ENCODE measurements at places on chromosomes 2 and 18. TPM values are rescaled to one million over a fixed set of nuclear protein-coding genes. Genes with fewer than 3 reads are reported as not detected.
A peak's percentile ranks its signal among the peaks of the same experiment; 100 is the strongest.

PSMA8 gene
- 0.48 TPM for total RNA-seq

ACKR3 gene
- total RNA-seq: 27.9 TPM

IL36B gene
- total RNA-seq: not detected

RAPGEF4 gene
- 7.2 TPM for total RNA-seq

CFAP65 gene
- total RNA-seq: not detected

TMEM237 gene
- 12.8 TPM for total RNA-seq

KYNU gene
- total RNA-seq: 1.3 TPM

COLEC11 gene
- total RNA-seq: 2.9 TPM

XPO1 gene
- 57.2 TPM for total RNA-seq

CELF4 gene
- 0.19 TPM for total RNA-seq

DNA sequence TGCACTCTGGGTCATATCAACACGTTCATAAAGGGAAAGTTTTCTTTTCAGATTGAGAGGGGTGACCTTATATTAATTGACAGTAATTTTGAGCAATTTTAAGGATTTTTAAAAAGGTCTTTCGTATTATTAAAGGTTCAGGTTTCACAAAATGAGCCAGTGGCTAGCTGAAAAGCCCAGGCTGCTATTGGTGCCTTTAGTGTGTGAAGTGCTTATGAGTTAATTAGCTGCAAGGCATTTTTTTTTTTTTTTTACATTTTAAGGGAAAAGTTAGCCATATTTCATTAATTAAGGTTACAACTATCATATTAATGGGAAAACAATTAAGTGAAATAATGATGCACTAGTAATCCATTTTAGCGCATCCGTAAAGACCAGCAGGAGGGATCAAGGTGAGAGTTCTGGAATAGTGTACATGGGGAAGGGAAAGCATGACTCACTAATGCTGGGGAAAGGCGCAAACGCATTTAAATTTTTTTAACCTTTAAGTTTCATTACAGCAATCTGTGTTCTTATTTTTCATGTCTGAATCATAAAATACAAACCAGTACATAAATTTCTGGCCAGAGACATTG lies 200.0 kb downstream of the ZNF407 start:
- DNase-seq: no peak

- no peak for DNase-seq
These were observed 14.6 kb downstream of the PTPN18 start for GRCh38 chr2:130370490-130370889.

DNA sequence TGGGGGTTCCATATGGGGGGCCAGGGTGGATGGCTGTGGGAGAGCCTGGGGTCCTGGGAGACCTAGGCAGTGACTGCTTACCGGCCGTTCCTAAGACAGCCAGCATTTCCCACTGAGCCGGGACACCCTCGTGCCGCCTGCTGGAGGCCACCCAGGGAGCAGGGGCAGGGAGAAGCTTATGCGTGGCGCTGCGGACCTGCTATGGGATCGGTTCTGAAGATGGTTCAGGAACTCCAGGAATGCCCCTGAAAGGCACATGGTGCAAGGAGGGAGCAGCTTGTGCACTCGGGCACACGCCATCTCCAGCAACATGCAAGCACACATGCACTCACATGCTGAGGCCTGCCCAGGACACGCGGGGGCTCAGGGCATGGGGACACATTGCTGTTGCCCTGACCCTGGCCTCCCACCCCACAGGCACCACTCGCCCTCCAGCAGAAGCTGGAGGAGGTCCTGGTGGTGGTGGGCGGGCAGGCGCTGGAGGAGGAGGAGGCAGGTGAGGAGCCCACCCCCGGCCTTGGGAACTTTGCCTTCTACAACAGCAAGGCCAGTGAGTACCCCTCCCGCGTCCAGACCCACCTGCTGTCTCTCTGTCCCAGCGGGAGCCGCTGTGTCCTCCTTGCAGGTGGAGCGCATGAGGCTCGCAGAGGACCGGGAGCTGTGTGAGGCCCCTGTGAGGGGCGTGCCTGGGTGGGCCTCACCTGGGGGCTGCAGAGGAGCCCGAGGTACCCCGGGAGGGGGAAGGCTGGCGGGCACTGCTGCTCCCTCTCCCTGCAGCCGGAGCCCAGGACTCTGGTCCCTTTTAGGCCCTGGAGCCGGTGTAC lies 4.1 kb downstream of the KLHL30 start:
- DNase-seq: no peak

- peak; percentile 55 for DNase-seq
These were observed 301.8 kb downstream of the XIRP2 start for GRCh38 chr2:167190053-167190452.

DNA sequence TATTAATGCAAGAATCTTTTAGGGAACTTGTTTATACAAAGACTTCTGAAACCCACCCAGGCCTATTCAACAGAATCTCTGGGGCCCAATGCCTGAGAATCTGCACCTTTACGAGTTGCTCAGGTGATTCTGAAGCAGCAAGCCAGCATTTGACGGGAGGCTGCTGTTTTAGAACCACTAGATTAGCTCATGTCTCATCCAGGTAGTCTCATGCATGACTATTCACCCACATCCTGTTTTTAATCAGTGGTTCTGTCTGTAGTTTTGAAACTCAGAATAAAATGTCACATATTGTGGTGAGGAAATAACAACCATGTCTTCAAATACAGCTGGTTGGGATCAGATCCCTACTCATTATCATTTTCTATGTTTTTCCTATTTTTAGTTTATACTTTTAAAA lies 39.5 kb downstream of the CYTIP start:
- DNase-seq: no peak

- no peak for DNase-seq
These were observed 15.8 kb upstream of the IER3IP1 start for GRCh38 chr18:47191961-47192360.

- peak; percentile 55 for DNase-seq
These were observed 39.6 kb downstream of the ZFP36L2 start for GRCh38 chr2:43186679-43187374.

DNA sequence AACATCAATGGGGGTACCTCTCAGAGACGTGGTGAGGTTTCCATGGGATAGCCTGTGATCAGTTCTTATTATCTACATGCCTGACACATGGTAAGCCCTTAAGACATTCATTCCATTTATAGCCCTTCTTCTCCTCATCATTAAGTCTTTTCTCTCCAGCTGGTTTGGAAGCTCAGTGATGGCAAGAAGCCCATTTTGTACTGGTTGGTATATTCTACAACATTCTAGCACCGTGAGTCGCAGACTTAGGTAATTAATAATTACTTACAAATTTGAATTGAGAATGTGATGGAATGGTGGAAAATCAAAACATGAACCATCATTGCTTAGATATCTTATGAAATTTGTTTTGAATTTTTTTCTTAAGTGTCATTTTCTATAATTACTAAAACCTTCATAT lies 472.6 kb downstream of the DLGAP1 start:
- DNase-seq: no peak

GRCh38 chr18:56937874-56938430 lies 208.9 kb upstream of the BOD1L2 start:
- no peak for DNase-seq

GRCh38 chr18:63162271-63163014 lies 157.1 kb downstream of the BCL2 start:
- DNase-seq: no peak

GRCh38 chr2:219638217-219638947 lies 11.0 kb downstream of the SLC4A3 start:
- DNase-seq: no peak

DNA sequence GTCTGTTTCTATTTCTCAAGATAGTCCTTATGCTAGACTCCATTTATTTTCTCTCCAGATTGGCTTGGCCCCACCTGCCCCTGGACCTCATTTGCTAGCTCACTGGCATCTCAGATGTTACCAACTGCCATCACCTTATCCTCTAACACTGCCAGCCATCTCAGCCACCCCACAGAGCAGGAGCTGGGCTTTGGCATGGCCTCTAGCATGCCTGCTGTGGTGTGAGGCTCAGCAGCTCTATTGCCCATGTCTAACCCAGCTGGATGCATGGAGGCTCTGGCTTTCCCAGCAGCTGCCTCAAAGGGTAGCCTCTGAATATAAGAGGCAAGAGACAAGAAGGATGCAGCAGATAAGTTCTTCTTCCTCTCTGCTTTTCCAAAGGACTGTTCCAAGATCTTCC lies 373.4 kb downstream of the TNS1 start:
- no peak for DNase-seq

GRCh38 chr2:9984871-9985480 lies 33.5 kb downstream of the GRHL1 start:
- no peak for DNase-seq

DNA sequence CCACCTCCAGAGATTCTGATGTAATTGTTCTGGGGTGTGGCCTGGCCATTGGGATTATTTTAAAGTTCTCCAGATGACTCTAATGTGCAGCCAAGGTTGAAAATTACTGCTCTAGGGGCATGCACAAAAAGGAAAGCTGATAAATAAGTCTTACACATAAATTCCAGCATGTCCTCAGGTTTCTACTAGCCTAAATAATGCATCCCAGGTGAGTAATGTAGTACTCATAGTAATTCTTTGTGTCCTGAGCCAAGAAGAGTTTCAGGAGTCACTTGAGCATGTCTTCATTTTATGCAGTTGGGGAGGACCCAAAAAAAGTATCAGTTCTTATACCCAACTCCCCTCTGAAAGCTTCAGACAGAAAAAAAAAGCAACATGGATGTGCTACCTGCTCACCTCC lies 130.1 kb upstream of the SP5 start:
- no peak for DNase-seq

DNA sequence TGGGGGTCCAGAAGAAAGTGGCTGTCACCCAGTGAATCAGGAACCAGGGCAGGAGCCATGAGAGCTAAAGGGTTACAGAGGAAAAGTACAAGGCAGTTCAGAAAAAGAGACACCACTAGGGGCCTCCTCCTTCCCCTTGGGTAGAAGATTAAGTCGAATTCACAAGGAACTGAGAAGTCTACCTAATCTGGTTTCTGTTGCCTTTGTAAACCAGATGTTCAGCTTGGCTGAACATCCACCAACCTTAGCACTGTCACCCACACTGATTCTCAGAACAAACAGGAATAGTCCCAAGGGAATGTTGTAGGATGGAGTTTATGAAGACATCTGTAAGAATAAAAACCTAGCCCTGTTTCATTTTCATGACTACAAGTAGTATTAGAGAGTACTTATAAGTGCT lies 90.4 kb upstream of the NOSTRIN start:
- no peak for DNase-seq

DNA sequence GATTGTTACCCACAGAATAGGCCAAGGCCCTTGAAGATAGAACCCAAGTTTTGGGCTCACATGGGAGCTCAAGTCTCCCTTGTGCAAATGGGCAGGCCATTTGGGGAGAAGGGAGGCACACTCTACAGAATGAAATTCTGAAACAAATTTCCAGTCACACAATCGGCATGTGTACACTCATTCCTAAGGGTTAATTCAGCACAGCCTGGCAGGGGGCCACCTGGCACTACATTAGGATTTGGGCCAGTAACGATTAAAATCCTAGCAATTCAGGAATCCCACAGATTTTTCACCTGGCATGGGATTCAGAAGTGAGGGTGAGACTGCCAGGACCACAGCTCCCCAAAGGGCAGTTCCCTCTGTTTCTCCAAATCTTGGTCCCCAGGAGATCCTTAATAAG lies 46.4 kb downstream of the BMP10 start:
- no peak for DNase-seq

- DNase-seq: no peak
These were observed 35.6 kb downstream of the EHBP1 start for GRCh38 chr2:62741127-62741526.

GRCh38 chr2:96684883-96685576 lies 42.5 kb downstream of the FER1L5 start:
- DNase-seq: no peak

- no peak for DNase-seq
These were observed 4.7 kb upstream of the KCNG3 start for GRCh38 chr2:42498497-42498896.

GRCh38 chr18:50410008-50410407 lies 35.2 kb downstream of the SKA1 start:
- no peak for DNase-seq

GRCh38 chr2:119871725-119872124 lies 112.0 kb downstream of the PTPN4 start:
- DNase-seq: no peak

- DNase-seq: no peak
These were observed 8.7 kb downstream of the PHOSPHO2 start for GRCh38 chr2:169702996-169703395.

GRCh38 chr2:133442393-133442792 lies 125.9 kb downstream of the NCKAP5 start:
- DNase-seq: no peak

- DNase-seq: no peak
These were observed 112.6 kb upstream of the PXDN start for GRCh38 chr2:1856922-1857321.

- no peak for DNase-seq
These were observed 2.3 kb upstream of the CTIF start for GRCh38 chr18:48536516-48536915.

DNA sequence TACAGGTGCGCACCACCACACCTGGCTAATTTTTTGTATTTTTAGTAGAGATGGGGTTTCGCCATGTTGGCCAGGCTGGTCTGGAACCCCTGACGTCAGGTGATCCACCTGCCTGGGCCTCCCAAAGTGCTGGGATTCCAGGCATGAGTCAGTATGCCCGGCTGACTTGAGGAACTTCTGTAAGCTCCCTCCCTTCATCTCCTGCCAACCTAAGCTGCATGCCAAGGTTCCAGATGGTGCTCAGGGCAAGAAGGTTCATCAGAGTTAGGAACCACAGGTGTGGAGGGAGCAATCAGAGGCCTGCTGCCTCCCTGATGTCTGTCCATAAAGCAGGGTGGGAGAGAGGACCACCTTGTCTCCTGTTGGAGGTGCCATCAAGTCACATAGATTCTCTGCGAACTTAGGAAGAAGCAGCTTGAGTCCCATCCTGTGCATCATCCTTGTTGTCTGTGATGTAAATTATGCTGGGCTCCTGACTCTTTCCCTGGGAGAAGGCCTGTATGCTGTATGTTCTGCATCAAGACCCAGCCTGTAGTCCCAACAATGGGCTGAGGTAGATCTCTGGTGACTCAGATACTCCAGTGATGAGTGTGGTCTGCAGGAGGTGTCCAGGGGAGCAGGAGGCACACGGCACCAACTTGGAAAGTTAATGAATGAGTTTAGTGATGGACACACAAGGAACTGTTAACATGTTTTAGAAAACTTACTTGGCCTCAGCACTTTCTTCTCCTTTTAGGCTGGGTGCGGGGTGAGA lies 53.1 kb downstream of the TMEM17 start:
- DNase-seq: no peak

Data from Right ventricle myocardium superior (tissue), 1 donor.